ENCODE measurements at places on chromosomes 16 and 17. TPM values are rescaled to one million over a fixed set of nuclear protein-coding genes. Genes with fewer than 3 reads are reported as not detected.

Gene WSCD1
- total RNA-seq: 5.8 TPM

DNA sequence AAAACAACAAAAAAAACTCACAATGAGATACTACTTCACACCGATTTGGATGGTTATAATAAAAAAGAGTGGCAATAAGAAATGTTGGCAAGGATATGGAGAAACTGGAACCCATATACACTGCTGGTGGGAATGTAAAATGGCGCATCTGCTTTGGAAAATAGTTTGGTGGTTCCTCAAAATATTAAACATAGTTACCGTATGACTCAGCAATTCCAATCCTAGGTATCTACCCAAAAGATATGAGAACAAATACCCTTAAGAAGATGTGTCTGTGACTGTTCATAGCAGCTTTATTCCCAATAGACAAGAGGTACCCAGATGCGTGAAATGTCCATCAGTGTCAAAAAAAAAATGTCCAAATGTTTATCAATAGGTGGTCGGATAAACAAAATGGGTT, 7.2 kb downstream of the CPPED1 start:
- no peak overlapping the region for H3K27ac ChIP-seq
- DNase-seq: no peak
- no peaks in the 10 kb centered on the region for H3K4me1 ChIP-seq
- H3K4me3 ChIP-seq: no peak overlapping the region
- no peaks in the 10 kb centered on the region for H3K27me3 ChIP-seq

Gene GP1BA
- total RNA-seq: not detected

Gene PTX4
- not detected for total RNA-seq

GRCh38 chr17:4540224-4540651, 14.9 kb downstream of the MYBBP1A start:
- no peak overlapping the region for H3K4me3 ChIP-seq
- no peaks in the 10 kb centered on the region for H3K27me3 ChIP-seq
- DNase-seq: peak; percentile 74
- peaks cover 64% of the 10 kb centered on the region for H3K36me3 ChIP-seq

GRCh38 chr17:13917634-13918033, 151.7 kb upstream of the COX10 start:
- H3K4me1 ChIP-seq: peaks cover 7% of the 10 kb centered on the region
- DNase-seq: no peak

Gene PDIA2
- 6.8 TPM for total RNA-seq

Gene IRX3
- total RNA-seq: not detected

DNA sequence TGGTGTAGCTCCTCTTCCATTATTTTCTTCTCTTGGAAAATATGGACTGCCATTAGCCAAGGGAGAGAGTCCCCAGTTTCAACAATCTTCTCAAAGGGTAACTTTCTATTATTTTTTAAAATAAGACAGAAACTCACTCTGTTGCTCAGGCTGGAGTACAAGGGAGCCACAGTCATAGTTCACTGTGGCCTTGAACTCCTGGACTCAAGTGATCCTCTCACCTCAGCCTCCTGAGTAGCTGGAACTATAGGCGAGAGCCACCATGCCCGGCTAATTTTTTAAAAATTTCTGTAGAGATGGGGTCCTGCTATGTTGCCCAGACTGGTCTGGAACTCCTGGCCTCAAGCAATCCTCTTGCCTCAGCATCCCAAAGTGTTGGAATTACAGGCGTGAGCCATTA, 13.1 kb downstream of the COG4 start:
- no peak overlapping the region for H3K27ac ChIP-seq
- no peak for DNase-seq
- no peaks in the 10 kb centered on the region for H3K4me1 ChIP-seq
- H3K4me3 ChIP-seq: no peak overlapping the region

Gene NLGN2
- 0.88 TPM for total RNA-seq

DNA sequence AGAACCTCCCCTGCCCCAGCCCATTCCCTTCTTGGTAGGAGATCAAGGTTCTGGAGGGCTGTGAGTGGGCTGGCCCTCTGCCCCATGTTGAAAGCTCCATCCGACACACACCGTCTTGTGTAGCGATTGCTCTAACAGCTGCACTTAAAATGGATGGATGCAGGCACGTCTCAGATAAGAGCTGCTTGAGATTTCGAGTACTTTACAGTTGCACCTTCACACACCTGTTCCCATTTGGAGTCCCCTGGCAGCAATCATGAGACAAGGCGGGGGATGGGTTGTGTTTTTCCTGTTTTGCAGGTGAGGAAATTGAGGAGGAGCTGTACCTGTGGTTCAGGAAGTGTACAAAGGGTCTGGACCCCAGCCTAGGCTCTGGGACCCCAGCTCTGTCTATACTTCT, 25.6 kb upstream of the TAC4 start:
- no peaks in the 10 kb centered on the region for H3K27me3 ChIP-seq
- no peak for DNase-seq
- no peaks in the 10 kb centered on the region for H3K36me3 ChIP-seq
- no peak overlapping the region for H3K4me3 ChIP-seq
- no peaks in the 10 kb centered on the region for H3K4me1 ChIP-seq

GRCh38 chr17:49596613-49597244, 21.1 kb downstream of the NXPH3 start:
- H3K27ac ChIP-seq: peak overlapping the region; percentile 47
- H3K4me3 ChIP-seq: no peak overlapping the region
- no peaks in the 10 kb centered on the region for H3K27me3 ChIP-seq

DNA sequence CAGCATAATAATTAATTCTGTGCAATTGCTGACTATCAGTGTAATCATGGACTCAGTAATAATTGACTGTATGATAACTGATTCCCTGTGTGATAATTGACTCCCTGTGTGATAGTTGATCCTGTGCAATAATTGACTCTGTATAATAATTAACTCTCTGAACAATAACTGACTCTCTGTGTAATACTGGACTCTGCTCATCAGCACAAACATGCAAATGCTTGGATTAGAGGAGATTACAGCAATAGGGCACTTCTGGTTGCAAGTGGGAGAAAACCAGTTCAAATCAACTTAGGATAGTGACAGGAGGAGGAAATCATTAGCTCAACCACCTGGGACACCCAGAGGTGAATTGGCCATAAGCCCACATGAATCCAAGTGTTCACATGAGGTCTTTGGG, 582.1 kb downstream of the RBFOX1 start:
- no peaks in the 10 kb centered on the region for H3K27me3 ChIP-seq
- H3K4me1 ChIP-seq: no peaks in the 10 kb centered on the region
- DNase-seq: no peak
- peak overlapping the region; percentile 16 for H3K27ac ChIP-seq

DNA sequence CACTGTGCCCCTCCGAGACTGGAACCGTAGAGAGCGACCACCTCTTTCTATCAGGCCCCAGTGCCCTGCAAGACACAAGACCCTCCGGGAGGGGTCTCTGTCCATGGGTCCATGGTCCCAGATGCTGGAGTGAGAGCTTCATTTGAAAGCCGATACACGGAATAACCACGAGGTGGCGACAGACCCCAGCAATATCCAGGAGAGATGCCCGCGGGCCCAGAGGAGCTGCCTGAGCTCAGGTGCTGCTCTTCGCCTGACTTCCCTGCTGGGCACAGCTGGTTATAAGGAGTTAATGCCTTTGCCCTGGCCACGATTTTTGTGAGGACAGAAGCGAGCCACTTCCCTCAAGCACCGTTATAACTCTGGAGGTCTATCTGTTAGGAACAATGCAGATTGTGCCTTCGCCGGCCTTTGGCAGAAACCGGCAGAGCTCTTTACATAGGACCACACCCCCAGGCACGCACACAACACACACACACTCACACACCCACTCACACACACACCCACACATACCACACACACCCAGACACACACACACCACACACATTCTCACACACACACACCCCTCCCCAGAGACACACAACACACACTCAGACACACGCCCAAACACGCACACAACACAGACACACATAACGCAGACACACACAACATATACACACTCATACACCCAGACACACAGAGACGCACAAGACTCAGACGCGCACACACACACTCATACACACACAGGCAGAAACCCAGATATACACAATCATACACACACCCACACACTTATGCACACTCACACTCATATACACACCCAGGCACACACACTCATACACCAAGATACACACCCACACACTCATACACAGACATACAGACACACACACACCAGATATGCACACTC, 436.4 kb downstream of the SOX9 start:
- peaks cover 12% of the 10 kb centered on the region for H3K4me1 ChIP-seq
- H3K27ac ChIP-seq: no peak overlapping the region
- no peaks in the 10 kb centered on the region for H3K36me3 ChIP-seq

- H3K4me3 ChIP-seq: no peak overlapping the region
- no peaks in the 10 kb centered on the region for H3K27me3 ChIP-seq
- no peak for DNase-seq
- no peaks in the 10 kb centered on the region for H3K36me3 ChIP-seq
These were observed 268.7 kb upstream of the SALL1 start for GRCh38 chr16:51419768-51420167.

GRCh38 chr16:12245921-12246720, 269.6 kb downstream of the SNX29 start:
- H3K4me1 ChIP-seq: no peaks in the 10 kb centered on the region
- no peak for DNase-seq
- no peaks in the 10 kb centered on the region for H3K36me3 ChIP-seq
- peak overlapping the region; percentile 50 for H3K27ac ChIP-seq

DNA sequence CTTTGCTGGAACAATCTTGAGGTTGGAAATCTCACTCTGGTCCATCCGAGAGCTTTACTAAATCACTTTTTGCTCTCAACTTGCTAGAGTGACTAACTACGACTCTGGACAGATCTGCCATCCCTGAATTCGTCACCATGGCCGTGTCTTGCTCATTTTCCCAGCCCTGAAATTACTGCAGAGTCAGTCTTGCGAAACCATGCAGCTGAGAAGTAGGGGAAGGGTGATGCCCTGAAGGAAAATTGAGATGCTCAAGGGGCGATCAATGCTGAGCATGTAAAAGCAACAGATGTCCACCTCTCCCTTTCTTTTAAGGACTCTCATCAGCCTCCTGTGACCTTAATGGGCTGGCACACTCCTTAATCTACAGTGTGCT, 18.8 kb downstream of the PCTP start:
- H3K27ac ChIP-seq: peak overlapping the region; percentile 59
- no peaks in the 10 kb centered on the region for H3K4me1 ChIP-seq

- no peaks in the 10 kb centered on the region for H3K36me3 ChIP-seq
- no peak for DNase-seq
- H3K27me3 ChIP-seq: no peaks in the 10 kb centered on the region
- H3K4me1 ChIP-seq: peaks cover 4% of the 10 kb centered on the region
These were observed 6.2 kb downstream of the MBTPS1 start for GRCh38 chr16:84110527-84110926.

GRCh38 chr17:9479964-9480363, 95.7 kb downstream of the STX8 start:
- no peaks in the 10 kb centered on the region for H3K4me1 ChIP-seq
- H3K4me3 ChIP-seq: no peak overlapping the region
- no peak for DNase-seq
- no peaks in the 10 kb centered on the region for H3K36me3 ChIP-seq

Gene ZDHHC1
- 3.5 TPM for total RNA-seq

Gene OTOP3
- total RNA-seq: 8.5 TPM

DNA sequence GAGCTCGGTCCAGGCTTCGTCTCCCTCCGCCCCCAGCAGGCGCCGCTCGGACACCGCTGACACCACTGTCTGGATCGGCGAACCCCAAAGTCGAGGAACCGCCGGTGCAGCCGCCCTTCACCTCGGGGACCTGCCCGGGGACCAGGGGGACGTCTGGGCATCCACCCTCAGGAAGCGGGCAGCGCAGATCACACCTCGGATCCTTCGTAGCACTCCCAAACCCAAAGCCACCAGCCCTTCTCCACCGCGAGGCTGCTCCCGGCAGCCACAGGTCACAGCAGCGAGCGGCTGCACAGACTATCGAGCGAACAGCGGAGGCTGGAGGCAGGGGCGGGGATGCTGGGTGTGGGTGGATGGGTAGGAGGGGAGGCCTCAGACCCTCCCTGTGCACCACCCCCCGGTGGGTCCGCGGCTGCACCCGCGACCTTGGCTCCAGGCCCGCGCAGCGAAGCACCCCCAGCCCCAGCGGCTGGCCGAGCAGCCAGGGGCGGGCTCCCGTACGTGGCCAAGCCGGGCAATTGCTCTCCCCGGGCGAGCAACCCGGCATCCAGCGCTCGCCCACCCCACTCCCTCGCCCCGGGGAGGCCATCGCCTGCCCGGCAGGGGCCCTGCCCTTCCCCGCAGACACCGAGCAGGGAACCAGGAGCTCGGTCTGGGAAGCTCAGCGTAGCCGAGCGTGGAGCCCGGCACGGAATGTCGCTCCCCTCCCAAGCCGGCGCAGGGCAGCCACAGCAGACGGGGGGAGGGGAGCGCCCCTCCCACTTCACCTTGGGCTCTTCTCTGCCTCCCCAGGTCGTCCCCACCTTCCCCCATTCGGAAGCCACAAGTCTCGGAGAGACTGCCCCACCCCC, 1.0 kb downstream of the SDK2 start:
- peaks cover 11% of the 10 kb centered on the region for H3K4me1 ChIP-seq
- peak; percentile 63 for DNase-seq
- H3K36me3 ChIP-seq: no peaks in the 10 kb centered on the region
- H3K27ac ChIP-seq: peak overlapping the region; percentile 63

DNA sequence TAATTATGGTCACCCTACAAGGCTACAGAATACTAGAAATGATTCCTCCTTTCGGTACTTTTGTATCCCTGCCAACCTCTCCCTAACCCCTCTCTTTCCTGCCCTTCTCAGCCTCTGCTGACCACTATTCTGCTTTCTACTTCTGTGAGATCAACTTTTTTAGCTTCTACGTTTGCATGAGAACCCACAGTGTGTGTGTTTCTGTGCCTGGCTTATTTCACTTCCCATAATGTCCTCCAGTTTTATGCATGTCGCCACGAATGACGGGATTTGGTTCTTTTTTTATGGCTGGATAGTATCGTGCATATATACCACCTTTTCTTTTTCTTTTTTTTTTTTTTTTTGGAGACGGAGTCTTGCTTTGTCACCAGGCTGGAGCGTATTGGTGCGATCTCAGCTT, 92.1 kb downstream of the RAP1GAP2 start:
- H3K4me1 ChIP-seq: no peaks in the 10 kb centered on the region
- DNase-seq: no peak
- H3K4me3 ChIP-seq: no peak overlapping the region
- no peaks in the 10 kb centered on the region for H3K27me3 ChIP-seq

Gene PHB1
- 67.2 TPM for total RNA-seq

- DNase-seq: peak; percentile 79
- H3K27ac ChIP-seq: no peak overlapping the region
- peaks cover 11% of the 10 kb centered on the region for H3K4me1 ChIP-seq
- no peak overlapping the region for H3K4me3 ChIP-seq
These were observed 7.3 kb upstream of the VEZF1 start for GRCh38 chr17:57995076-57995956.

GRCh38 chr17:35295686-35296085, 52.8 kb downstream of the SLFN5 start:
- H3K36me3 ChIP-seq: no peaks in the 10 kb centered on the region
- no peak overlapping the region for H3K4me3 ChIP-seq
- H3K4me1 ChIP-seq: no peaks in the 10 kb centered on the region
- H3K27me3 ChIP-seq: no peaks in the 10 kb centered on the region

DNA sequence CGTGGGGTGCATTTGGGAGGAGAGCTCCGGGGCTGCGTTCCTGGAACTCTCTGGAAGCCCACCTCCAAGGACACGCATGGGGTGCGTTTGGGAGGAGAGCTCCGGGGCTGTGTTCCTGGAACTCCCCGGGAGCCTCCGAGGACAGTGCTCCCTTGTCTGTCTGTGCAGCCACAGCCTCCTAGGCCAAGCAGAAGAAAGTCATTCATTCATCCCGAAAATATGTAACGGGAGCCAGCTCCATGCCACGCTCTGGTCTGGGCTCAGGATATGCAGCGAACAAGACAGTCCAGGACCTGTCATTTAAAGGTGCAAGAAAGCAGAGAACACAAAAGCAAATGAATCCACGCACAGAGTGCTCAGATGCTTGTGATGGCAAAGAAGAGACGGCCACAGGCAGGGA, 7.9 kb downstream of the ENPP7 start:
- H3K4me3 ChIP-seq: no peak overlapping the region
- no peaks in the 10 kb centered on the region for H3K27me3 ChIP-seq
- H3K36me3 ChIP-seq: no peaks in the 10 kb centered on the region
